Activated CD4-positive, alpha-beta T cell treated with anti-CD3 and anti-CD28 coated beads, Interleukin-2, amount 50 U/mL, for 4 hours (primary cell): ENCODE measurements at places on chromosomes 3 and 15.

- no peak for DNase-seq
Observed at GRCh38 chr15:71683411-71684274, 126.7 kb upstream of the NR2E3 start.

- DNase-seq, result no peak
Observed at GRCh38 chr3:142951794-142952193, 11.7 kb downstream of the PAQR9 start.

- DNase-seq, result no peak
Observed at GRCh38 chr3:47109393-47109792, 54.5 kb downstream of the SETD2 start.

DNA sequence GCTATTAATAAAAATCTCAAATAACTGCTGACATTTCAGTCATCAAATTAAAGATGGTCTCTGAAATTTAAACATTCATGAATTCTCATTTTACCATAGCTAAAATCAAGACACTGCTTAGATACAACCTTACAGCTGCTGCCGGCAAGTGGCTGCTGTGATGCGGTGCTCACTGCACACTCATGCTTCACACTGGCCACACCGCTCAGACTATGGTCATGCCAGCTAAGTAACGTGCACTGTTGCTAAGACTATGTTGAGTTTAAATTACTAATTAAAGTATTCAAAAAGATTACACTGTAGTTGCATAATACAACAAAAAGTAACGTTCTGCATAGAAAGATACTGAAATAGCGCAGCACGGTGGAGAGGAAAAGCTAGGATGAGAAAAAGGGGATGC lies 12.1 kb downstream of the ATP13A3 start:
- no peak for DNase-seq

- DNase-seq, result no peak
Observed at GRCh38 chr3:11551036-11551435, 92.7 kb downstream of the VGLL4 start.

DNA sequence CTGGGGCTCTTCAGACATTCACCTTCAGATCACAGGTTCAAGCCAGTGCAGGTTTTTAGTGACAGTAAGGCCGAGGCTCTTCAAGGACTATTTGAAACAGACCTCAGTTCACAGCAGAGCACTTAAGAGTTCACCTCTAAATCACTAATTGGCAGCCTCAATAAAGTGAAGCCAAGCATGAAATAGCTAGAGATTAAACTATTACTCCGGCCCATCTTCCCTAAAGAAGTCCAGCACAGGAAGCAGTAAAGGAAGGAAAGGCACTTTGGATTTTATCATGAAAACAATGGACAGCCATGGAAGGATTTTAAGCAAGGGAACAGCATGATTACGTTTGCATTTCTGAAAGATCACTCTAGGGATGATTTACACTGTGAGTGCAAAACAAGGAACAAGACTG lies 27.6 kb upstream of the ARL6 start:
- no peak for DNase-seq

GRCh38 chr3:13539292-13539638 lies 9.7 kb upstream of the FBLN2 start:
- DNase-seq, result no peak

DNA sequence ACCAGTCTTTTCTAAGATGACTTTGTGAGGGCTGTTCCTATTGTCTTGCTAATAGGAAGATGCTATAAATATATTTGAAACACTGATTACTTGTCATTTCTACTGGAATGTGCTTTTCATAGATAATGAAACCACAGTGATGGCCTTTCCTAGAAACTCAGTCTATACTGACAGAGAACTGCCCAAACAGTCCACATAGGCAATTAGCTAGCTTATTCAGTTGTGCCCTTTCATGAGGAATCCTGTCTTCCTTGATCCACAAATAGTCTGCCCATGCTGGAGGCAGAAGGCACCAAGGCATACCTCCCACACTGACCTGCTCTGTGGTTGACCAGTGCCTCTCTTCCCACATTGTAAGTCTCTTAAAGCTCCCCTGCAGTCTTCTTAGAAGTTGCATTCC lies 135.9 kb downstream of the CMSS1 start:
- DNase-seq, result no peak

- DNase-seq, result no peak
Observed at GRCh38 chr15:48563934-48564333, 81.6 kb downstream of the FBN1 start.

- DNase-seq, result no peak
Observed at GRCh38 chr3:148477375-148477774, 220.3 kb upstream of the AGTR1 start.

- no peak for DNase-seq
Observed at GRCh38 chr15:101639667-101640066, 12.5 kb downstream of the TM2D3 start.

DNA sequence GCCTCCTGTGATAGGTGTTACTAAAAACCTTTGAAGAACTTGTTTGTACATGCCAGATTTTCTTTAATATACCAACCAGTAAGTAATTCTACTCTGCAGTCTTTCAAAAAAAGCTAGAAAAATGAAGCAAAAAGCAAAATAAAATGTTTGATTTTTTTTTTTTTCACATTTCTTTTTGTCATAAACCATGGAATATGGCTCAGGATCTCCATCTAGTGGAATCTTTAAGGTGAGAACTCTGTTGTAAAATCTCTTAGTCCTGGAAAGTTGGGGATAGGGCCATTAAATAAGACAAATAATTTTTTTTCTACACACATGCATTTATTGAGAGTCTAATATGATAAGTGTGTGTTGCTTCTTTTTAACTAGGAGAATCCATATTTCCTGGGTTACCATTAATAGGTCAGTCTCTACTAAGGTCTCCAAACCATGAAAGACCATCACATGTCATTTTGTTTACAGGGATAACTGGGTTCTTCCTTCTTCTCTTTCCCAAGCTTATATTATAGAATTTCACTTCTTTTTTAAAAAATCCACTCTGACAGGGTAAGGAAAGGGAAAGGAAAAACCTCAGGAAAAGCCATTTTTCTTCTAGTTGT lies 84.6 kb downstream of the SLC9A9 start:
- no peak for DNase-seq

GRCh38 chr3:32956750-32957570 lies 5.5 kb downstream of the CCR4 start:
- no peak for DNase-seq

DNA sequence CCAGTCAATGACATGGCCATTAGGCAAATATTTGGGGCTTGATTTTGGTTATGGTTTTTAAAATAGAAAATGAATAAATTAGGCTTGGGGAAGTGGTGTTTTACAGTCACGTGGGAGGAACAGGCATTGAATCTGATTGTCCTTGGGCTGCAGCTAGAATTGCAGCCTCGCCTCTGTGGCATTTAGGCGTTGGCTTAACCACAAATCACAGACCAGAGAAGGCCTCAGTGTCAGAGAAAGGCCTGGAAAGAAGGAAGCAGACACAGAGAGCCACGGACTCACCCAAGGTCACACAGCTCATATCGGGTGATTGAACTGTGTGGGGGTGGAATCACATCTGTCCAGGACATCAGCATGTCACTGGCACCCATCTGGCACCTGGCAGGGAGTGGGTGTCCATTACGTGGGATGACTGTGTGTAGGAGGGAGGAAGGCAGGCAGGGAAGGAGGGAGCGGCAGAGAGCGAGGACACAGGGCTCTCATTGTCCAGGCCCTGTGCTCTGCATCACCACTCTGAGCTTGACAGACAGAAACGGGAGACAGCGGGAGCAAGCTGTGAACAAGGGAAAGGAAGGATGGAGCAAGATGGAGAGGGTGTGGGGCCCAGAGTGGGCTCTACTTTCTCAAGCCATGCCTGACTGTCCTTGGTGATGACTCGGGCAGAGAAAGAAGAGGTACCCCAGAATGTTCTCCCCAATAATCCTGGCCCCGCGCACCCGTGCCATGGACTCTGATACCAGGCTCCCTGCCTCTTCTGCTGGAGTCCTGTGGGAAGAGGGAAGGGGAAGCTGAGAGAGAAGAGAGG lies 186.4 kb downstream of the FAM43A start:
- DNase-seq, result no peak

DNA sequence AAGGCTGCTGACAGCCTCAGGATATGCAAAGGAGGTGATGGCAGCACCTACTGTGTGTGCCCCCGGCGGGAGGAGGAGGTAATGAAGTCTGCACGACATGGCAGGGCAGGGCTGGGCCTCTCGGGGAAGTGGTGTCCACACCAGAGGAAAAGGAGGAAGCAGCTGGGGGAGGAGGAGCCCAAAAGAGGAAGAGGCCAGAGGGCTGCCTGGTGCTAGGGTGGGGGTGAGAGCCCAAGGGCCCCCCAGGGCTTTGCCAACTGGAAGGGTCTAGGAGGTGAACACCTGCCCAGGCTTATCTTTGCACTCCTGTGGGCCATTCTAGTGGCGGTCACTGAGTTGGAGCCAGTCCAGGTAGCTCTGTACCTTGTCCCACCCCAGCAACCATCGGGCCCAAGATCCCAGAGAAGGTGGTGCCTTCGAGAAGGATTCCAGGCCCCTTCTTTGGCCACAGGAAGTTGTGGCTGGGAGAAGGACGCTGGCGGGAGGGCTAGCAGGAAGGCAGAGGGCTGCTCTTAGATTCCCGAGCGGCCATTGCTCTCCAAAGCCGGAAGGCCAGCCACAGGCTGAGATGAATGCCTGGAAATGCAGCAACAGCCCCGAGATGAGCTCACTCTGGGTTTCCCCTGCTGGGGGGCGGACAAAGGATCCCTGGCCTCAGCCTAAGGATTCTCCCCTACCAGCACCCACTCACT lies 7.0 kb downstream of the GNAI2 start:
- DNase-seq, result peak; percentile 19

DNA sequence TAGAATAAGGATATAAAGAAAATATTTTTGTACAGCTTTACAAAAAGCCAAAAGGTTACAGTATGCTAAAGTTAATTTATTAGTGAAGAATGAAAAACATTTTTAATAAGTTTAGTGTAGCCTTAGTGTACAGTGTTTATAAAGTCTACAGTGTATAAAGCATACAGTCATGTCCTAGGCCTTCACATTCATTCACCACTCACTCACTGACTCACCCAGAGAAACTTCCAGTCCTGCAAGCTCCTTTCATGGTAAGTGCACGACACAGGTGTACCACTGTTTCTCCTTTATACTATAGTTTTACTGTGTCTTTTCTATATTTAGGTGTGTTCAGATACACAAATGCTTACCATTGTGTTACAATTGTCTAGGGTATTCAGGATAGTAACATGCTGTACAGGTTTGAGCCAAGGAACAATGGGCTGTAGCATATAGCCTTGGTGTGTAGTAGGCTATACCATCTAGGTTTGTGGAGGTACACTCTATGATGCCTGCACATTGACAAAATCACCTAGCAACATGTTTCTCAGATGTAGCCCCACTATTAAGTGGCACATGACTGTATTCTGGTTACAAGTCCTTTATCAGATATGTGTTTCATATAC lies 197.1 kb upstream of the KBTBD8 start:
- no peak for DNase-seq
